Mammary epithelial cell (primary cell): ENCODE measurements at places on chromosomes 2 and 18. TPM values are rescaled to one million over a fixed set of nuclear protein-coding genes. Genes with fewer than 3 reads are reported as not detected.

GNLY gene
- not detected for total RNA-seq

MALT1 gene
- total RNA-seq = 43.0 TPM

STARD6 gene
- total RNA-seq = not detected

SKOR2 gene
- not detected for total RNA-seq

CYS1 gene
- total RNA-seq = 3.5 TPM

TRIM54 gene
- not detected for total RNA-seq

NYAP2 gene
- not detected for total RNA-seq

CNGA3 gene
- total RNA-seq = not detected in 2 replicates

ADAM23 gene
- total RNA-seq = 18.3 and 30.1 TPM in 2 replicates

MROH2A gene
- total RNA-seq = 0.50 TPM

TRPM8 gene
- 0.19 TPM in 1 of 2 replicates, not detected in the other for total RNA-seq

EMX1 gene
- not detected for total RNA-seq

LCT gene
- total RNA-seq = not detected in 2 replicates

SERPINB13 gene
- 8.8 TPM for total RNA-seq

SLC9A4 gene
- total RNA-seq = 0.07 and 0.19 TPM in 2 replicates

UPP2 gene
- total RNA-seq = not detected

SPATA3 gene
- total RNA-seq = not detected in 2 replicates

BMP10 gene
- total RNA-seq = under 0.01 TPM

NT5C1B gene
- 0.17 TPM for total RNA-seq

LYPD6B gene
- 0.33 and 2.1 TPM in 2 replicates for total RNA-seq

ERICH2 gene
- total RNA-seq = 1.7 TPM

CPLX4 gene
- total RNA-seq = not detected

SCN9A gene
- total RNA-seq = 1.2 and 1.3 TPM in 2 replicates

CD302 gene
- 3.0 TPM for total RNA-seq

DUSP19 gene
- total RNA-seq = 1.2 and 1.7 TPM in 2 replicates

LHCGR gene
- not detected for total RNA-seq

IL1F10 gene
- not detected for total RNA-seq

ABCG5 gene
- not detected for total RNA-seq

UGT1A6 gene
- total RNA-seq = 5.6 and 6.3 TPM in 2 replicates
